ENCODE measurements at places on chromosomes 12 and 14.

DNA sequence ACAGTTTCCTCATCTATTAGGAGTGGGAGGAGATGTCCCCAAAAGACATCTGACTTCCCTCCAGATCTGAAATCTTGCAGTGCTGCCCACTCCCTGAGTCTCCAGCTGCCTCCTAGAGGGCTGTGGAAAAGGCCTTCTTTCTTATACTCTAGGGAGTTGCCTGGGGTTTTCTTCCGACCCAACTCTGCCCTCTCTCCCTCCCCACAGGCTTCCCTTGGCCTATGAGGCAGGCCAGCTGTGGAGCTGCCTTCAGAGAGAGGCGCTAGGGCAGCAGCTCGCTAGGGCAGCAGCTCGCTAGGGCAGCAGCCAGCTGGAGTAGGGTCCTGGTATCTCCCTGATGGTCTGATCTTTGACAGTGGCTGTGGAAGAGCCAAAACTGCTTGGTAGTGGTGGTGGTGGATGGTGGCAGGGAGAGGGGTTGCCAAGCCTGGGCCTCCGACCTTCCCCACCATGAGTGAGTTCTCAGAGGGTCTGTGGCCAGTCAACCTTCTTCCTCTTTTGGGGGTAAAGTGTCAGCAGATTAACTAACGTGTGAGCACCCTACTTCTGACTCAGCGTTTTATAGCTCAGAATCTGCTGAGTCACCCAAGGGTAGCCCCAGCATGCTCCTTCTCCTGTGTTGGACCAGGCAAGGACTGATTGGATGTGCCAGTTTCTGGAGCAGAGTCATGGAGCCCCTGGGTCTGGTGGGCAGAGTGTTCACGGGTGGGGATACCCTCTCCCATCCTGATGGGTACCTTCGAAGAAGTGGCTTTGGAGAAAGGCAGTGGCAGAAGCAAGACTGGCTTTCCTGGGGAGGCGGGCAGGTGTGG, 2.3 kb downstream of the SLC48A1 start:
- peak; percentile 22 for DNase-seq

DNA sequence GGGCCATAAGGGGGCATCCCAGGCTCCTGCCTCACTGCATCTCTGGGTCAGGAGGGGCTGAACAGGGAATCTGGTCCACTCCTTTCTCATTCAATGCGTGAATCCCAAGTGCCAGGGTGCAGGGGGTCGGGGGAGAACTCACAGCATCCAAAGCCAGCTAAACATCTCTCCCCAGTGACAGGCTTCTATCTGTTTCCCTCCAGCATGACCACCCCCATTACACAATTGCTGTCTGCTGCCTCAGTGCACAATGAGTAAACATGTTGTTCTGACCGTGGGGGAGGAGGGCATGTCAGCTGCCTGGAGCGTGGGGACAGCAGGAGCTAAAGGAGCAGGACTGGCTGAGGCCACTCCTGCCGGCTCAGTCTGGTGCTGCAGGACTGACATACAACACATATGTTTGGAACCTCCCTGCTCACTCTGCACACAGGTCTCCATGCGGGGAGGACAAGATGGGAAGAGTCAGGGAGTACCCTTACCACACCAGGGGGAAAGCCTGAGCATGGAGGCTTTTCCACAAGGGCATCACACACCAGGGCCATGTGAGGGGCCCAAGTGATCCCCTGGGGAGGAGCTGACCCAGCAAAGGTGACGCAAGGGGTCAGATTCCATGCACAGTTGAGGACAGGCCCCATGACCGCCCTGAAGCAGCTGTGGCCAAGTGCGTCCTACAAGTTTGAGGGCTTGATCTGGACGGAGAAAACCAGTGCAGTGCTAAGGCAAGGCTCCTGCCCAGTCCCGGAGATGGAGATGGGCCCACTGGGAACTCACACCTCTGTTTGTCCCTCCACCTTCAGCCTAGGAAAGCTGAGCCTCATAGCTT, 1.4 kb downstream of the TNS2 start:
- DNase-seq: peak; percentile 59

DNA sequence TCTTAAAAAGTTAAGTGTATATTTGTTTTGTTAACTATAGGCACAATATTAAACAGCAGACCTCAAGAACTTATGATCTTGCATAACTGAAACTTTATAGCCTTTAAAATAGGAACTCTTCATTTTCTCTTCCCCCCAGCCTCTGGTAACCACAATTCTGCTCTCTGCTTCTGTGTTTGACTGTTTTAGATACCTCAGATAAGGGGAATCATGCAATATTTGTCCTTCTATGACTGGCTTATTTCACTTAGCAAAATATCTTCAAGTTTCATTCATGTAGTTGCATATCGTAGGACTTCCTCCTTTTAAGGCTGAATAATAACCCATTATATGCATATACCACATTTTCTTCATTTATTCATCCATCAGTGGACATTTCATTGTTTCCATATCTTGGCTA, 131.3 kb downstream of the PTPRO start:
- no peak for DNase-seq

- DNase-seq: no peak
Measured at GRCh38 chr12:68871921-68872320, 61.0 kb downstream of the CPM start.

DNA sequence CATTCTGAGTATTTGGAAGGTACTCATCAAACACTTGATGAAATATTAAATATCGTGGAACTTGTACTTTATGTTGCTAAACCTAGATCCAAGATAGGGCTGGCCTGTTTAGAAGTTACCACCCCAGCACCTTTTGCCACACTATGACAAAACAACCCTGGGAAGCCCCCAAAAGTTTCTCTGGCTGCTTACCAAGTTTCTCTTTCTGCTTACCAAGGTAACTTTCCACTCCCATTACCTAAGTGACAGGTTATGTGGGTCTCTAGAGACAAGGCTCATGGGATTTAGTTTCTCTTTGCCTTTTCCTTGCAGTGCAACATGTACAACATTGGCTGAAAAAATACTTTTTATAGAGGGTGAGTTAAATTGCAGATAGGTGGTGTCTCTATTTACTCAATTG, 28.9 kb upstream of the PPM1A start:
- no peak for DNase-seq

GRCh38 chr12:114194956-114195355, 211.0 kb downstream of the TBX5 start:
- DNase-seq: no peak

DNA sequence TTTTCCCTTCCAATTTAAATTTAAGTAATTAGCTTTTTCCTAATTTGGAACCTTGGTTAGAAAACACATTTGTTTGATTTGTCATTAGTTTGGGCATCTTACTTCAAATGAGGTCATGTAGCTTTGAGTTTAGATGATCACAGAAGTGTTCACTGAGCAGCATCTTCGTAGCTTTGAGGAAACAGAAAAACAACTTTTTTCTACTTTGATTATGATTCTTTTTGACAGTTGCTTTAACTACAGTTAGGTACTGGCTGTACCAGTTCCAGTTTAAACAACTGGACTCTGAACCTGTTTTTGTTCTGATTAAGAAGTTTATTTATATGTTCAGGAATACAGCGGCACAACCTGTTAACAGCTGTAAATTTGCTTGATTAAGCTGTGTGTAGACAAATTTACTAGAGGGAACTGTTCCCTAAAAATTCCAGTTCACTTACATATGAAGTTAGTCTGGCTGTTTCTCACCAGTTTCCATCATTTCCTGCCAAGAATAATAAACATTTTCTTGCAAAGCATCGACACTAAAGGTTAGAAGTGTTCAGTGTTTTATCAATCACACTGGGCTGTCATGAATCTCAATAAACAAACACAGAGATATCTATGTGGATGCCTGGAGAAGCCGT, 191.9 kb downstream of the RAD51B start:
- DNase-seq: no peak

GRCh38 chr12:20577054-20577453, 118.1 kb upstream of the SLCO1C1 start:
- DNase-seq: no peak

GRCh38 chr14:102518063-102518648, 8.6 kb upstream of the ANKRD9 start:
- no peak for DNase-seq

- no peak for DNase-seq
Measured at GRCh38 chr14:101458741-101459550, 102.3 kb upstream of the DIO3 start.

DNA sequence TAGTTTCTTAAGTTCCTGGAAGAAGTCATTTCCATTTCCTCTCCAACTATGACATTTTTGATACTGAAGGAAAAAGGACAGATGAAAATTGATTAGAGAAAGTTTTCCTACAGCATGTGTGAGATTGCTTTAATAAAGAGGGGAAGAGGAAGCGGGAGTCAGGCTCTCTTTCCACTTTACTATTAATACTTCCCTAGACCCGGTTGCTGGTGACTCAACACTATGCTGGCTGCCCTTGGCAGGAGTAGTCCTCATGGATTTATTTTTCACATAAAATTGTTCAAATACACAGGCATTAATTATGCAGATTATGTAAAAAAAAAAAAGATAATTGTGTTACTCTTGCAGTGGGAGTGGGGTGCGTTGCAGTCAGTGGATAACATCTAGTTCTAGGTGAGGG, 293.4 kb downstream of the EGLN3 start:
- DNase-seq: no peak

DNA sequence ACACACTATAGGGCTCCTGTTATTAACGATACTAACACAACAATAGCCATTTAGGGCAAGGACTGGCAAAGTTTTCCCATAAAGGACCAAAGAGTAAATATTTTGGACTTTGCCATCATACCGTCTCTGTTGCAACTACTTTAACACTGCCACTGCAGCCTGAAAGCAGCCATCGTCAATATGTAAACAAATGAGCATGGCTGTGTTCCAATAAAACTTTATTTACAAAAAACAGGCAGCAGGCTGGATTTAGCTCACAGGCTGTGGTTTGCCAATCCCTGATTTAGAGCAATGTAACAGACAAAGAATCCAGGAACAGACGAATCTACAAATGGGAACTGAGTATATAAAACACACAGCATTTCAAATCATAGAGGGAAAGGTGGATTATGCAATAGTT, 84.1 kb downstream of the FRMD6 start:
- DNase-seq: no peak

DNA sequence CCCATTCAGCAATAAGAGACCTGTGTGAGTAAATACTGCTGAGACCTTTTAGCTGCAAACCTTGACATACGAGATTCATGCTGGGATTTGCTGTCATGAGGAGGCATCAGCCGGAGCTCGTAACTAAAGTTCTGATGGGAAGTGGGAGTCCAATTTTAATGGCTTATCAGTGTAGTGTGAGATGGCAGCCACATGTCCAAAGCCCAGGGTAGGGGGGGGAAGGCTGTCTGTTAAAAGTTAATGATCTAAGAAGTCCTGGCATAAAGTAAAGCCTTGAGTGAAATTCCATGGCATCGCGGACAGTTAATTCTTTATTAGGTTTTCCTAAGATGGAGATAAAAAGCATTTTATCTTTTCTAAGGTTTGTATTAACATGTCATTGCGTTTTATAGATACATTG, 240.0 kb downstream of the AACS start:
- DNase-seq: no peak

DNA sequence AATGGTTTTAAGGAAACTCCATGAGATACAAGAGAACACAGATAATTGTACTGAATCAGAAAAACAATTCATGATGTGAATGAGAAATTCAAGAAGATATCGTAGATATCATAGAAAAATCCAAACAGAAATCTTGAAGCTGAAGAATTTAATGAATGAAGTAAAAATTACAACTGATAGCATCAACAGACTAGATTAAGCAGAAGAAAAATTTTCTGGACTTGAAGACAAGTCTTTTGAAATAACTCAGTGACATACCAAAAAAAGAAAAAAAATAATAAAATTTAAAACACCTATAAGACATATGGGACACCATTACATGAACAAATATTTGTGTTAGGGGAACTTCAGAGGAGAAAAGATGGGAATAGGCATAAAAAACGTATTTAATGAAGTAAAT, 122.8 kb upstream of the SYT10 start:
- no peak for DNase-seq

DNA sequence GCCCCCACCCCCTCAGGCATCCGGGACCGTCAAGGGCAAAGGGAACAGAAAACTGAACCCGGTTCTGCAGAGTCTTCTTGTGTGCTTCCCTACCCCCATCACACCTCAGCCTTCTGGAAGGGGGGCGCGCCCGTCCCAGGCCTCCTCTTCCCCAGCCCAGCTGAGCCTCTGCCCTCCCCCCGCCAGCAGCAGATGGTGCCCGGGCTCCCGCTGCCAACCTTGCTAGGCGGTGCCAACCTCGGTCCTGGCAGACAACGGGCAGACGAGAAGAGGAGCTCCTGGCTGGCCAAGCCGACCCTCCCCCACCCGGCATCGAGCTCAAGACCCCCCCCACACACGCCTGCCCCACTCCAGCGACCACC, 8.7 kb downstream of the STAC3 start:
- DNase-seq: peak; percentile 93

GRCh38 chr12:116552773-116553373, 6.3 kb upstream of the MAP1LC3B2 start:
- no peak for DNase-seq

GRCh38 chr12:92860521-92860920, 68.6 kb downstream of the EEA1 start:
- no peak for DNase-seq

GRCh38 chr12:109880043-109880931, at the start of gene GLTP:
Gene GLTP, minus strand, starts transcription at chr12:109880541. Its CDS starts 167 bp downstream, at chr12:109880374.
- peak; percentile 77 for DNase-seq

DNA sequence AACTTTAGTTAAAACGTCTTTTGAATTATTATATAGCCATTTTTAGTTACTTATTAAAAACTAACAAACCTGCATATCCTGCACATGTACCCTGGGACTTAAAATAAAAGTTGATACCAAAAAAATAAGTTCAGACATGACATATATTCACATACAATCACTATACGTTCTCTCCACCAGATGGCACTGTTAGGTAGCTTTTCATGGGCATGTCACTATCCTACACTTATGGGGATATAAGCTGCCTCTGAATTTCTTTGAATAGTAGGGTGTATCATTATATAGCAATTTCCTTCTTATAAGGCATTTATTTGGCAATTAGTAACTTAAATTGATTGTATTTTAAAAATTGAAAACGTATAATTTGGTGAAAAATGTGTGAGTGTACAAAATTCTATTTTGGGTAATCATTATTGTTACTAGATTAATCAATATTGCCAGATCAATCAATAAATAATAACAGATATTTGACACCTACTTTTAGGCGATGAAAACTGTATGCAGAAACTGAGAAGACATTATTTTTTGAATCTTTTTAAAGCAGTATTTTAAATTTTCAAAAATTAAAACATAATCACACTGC, 31.8 kb upstream of the OR10A7 start:
- DNase-seq: peak; percentile 68

DNA sequence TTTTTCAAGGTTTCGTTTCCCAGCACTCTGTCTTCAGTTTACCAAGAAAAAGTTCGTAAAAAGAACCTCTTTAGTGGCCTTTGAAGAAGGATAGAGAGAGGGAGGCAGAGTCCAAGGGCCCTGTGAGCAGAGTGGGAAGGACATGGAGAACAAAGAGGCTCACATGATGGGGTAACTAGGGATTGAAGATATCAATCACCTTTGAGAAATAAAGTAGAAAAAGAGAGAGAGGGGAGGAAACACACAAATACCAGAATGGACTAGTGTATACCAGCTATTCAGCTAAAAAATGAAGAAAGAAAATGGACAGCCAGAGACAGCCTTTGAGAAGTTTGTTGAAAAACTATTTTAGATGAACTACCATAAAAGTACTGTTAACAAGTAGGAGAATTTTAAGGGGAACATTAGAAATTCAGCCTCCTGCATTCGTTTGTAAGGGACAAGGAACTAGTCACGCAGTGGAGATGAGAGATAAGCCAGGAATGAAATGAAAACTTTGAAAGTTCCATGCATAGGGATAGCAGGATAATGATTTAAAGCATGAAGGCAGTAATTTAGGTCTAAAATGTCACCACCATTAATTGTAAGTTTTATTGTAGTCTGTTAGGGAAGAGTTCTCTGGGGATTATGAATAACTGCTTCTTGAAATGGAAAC, 82.1 kb downstream of the SPTSSA start:
- no peak for DNase-seq

GRCh38 chr12:82954064-82954463, 267.4 kb downstream of the TMTC2 start:
- no peak for DNase-seq

Data from cerebellar cortex (tissue), 1 donor.